ENCODE measurements at places on chromosomes 6 and 20.

DNA sequence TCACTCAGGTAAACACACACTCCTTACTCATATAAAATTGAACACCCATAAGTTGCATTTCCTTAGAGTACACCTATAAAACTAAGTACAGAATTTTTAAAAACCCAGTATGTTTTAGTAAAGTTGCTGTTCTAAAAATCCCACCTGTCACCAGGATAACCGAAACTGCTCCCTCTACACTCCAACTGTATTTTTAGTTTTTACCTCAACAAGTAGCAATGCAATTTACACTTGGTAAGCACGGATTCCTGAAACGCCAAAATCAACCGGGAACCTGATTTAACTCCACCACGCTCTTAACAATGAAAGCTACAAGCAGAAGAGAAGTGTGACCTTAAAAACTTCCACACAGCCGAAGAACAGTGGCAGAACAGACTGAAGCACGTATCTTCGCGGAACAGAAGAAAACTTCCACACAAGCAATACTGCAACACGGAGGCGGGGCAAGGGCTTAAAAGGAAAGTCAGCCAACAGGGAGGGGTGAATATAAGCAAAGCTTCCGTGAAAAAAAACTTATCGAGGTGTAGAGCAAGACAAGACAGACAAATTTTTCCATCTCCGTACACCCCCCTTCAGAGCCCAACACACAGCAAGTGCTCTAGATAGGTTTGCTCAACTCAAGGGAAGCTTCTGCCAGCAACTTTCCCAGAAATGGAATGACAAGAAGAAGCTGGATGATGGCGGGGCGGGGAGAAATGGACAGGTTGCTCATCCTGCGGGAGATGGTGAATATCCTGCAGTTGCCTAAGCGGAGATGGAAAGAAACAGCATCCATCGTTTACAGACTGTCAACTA, 1.4 kb downstream of the STAU1 start:
- DNase-seq: peak; percentile 64

DNA sequence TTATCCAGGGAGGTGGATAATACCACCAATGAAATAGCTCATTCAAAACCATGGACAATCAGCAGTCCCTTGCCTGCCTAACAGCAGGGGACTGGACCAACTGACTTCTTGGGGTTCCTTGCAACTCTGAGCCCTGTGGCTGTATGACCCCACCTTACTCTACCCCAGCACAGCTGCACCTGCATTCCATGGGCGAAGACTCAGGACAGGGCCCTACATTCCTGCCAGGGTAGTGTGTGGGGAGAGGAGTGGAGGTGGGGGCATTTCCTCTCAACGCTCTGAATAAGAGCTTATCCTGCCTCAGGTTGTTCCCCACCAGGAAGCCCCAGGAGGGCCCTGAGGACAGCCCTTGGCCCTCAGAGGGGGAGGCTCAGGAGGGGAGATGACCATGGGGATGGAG, 30.8 kb upstream of the HMGA1 start:
- DNase-seq: no peak

DNA sequence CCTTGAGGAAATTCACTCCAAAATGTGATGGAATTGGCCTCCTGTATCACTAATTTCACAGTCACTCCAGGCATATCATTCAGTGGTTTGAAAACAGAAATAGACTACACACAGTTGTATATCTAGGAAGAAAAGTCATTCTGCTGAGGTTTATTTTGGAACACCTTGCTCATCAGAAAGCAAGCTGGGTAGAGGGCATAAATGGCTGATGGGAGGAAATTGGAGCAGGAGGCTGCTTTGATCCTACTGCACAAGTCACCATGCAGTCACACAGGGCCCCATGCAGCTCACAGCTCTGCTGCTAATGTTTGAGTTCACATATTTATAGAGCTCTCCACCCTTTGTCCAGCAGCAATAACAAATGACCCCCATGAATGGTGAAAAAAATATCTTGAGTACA, 12.3 kb downstream of the NHLRC1 start:
- DNase-seq: no peak

- DNase-seq: no peak
These were observed 40.6 kb upstream of the GABRR1 start for GRCh38 chr6:89257781-89258180.

GRCh38 chr6:41706876-41707564, 28.4 kb downstream of the TFEB start:
- DNase-seq: peak; percentile 19

- DNase-seq: peak; percentile 69
These were observed 44.2 kb upstream of the SUPT3H start for GRCh38 chr6:45421709-45422502.

- no peak for DNase-seq
These were observed 23.9 kb downstream of the RALY start for GRCh38 chr20:34017610-34018009.

GRCh38 chr20:33062825-33063149, 9.1 kb downstream of the BPIFB3 start:
- no peak for DNase-seq

DNA sequence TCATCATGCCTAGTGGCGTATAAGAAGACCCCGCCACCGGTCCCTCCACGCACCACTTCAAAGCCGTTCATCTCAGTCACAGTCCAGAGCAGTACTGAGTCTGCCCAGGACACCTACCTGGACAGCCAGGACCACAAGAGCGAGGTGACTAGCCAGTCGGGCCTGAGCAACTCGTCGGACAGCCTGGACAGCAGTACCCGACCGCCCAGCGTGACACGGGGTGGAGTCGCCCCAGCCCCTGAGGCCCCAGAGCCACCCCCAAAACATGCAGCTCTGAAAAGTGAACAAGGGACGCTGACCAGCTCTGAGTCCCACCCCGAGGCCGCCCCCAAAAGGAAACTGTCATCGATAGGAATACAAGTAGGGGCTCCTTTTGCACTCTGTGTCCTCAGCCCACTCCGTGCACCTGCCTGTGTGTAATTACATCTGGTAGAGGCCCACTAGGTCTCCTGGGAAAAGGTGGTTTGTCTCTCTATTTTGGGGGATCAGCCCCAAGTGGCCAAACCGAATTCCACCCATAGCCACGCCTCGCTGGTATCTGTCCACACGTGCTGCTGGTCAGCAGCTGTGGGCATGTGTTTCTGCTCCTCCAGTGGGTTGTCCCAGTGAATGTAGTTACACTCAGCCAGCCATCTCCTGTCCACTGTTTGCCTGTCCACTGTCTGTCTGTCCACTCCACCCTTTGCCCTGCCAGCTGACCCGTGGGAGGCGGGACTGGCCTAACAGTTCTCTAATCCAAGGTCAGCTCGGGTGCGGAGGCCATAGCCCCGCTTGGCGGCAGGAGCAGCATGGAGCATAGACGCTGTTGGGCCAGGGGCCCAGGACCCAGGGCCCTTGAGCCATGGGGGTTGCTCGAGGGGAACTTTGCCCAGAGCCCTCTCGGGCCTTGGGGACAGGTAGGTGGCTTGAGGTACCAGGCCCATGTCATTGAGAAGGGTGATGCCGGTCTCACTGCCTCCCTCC, 44.3 kb upstream of the MYL9 start:
- DNase-seq: no peak

DNA sequence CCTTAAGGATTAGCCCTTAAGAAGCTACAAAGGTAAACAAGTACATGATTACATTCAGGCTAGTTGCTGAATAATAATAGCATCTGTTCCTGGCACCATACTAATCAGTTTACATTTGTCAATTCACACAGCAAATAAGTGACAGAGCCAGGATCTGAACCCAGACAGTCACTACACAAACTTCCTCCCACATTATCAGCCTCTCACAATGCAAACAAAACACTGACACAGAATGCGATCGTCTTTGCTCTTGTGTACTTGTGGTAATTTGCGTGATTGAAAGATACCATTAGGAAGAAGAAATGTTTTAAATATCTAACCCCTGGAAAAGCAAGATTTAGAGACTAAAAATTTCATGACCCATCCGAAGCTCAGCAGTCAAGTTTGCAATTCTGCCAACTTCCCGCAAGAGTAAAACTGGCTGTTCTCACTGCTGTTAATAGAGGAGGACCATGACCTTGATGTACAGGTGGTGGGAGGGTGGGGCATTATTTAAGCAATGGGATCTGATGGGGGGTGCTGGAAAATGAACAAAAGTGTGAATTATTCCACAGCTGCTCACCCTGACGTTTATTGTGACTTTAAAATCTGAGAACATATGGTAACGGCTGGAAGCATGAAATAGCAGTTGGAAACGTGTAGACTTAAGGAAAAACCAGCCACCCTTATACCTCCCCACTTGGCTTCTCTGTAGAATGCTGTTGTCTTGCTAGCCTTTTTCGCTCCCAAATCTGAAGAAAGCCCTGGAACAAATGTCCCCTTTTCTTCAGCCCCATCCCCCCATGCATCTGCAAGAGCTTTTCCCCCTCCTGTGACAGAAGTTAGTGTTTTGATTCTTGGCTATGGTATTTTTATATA, 95.3 kb upstream of the ARMC2 start:
- no peak for DNase-seq

DNA sequence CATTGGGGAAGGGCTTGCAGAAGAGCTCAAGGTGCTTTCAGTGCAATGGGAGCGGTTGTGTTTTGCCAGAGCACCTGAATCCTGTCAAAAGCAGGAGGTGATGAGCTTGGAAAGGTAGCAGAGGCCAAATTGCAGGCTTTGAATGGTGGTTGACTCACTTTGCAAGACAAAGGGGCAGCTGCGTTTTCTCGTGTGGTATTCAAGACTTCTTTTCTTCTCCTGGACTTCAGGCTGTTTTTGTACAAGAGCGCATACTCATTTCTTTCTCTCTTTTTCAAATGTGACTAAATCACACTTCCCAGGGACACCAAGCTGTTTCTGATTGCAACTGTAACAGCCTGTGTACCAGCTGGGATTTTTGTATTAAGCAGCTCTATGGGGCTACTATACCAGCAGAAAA, 32.3 kb downstream of the GHRH start:
- DNase-seq: no peak

GRCh38 chr20:35866418-35867202, 87.7 kb downstream of the SCAND1 start:
- no peak for DNase-seq

GRCh38 chr20:64219202-64219601, 36.3 kb upstream of the PCMTD2 start:
- no peak for DNase-seq

DNA sequence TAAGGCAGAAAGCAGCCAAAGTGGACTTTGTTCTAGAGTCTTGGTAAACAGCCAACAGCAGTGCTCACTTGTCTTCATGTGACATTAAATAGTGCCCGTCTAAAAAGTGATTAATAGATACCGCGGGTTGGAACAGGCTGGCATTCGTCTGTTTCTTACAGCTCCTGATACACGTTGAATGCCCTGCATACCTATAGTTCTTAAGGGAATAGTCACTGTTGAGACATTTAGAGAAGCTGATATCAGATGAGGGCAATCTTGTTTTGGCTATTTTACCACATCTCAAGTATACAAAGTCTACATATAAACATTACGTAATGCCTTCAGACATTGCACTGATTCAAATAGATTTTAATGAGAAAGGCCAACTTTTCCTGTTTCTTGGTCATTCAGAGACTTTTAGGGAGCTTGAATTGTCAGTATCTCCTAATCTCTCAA, 374.9 kb upstream of the FLRT3 start:
- DNase-seq: no peak

DNA sequence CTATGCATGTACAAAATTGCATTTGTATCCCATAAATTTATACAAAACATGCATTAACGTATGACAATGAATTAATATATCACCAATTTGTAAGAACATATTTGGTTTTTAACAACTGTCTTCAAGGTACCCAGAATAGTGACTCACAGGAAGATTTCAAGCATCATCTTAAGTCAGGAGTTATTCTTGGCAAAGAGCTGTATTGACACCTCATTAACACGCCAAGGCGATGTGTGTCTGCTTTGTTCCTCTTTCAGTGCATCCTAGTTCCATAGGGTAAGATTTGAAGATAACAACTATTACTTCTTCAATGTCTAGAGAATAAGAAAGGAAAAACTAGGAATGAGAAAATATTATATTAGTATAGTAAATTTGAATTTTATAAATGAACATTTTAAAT, 35.8 kb upstream of the TPD52L1 start:
- DNase-seq: no peak

GRCh38 chr6:118284736-118285360, 263.2 kb upstream of the PLN start:
- DNase-seq: no peak

DNA sequence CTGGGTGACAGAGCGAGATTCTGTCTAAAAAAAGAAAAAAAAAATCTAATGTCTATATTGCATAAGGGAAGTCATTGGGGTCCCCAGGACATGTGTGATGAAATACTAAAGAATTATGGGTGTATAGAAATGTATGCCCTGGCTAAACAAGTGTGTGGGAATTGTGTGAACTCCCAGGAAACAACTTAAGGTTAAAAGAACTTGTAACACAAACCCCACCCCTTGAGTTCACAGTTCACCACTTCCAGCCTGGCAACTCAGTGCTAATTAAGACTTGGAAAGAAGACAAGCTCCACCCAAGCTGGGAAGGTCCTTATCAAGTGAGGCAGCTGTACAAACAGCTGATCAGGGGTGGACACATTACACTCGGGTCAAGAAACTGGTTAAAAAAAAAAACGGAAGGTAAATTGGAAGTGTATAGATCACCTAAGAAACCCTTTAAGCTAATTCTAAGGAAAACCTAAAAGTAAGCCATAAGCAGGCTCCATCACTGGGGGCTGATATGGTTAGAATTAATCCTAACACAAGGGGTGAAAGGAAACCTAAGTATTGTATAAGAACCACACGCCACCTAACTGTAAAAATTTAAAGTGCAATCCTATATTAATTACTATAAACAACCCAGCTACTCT, 25.2 kb downstream of the HLA-A start:
- DNase-seq: no peak

DNA sequence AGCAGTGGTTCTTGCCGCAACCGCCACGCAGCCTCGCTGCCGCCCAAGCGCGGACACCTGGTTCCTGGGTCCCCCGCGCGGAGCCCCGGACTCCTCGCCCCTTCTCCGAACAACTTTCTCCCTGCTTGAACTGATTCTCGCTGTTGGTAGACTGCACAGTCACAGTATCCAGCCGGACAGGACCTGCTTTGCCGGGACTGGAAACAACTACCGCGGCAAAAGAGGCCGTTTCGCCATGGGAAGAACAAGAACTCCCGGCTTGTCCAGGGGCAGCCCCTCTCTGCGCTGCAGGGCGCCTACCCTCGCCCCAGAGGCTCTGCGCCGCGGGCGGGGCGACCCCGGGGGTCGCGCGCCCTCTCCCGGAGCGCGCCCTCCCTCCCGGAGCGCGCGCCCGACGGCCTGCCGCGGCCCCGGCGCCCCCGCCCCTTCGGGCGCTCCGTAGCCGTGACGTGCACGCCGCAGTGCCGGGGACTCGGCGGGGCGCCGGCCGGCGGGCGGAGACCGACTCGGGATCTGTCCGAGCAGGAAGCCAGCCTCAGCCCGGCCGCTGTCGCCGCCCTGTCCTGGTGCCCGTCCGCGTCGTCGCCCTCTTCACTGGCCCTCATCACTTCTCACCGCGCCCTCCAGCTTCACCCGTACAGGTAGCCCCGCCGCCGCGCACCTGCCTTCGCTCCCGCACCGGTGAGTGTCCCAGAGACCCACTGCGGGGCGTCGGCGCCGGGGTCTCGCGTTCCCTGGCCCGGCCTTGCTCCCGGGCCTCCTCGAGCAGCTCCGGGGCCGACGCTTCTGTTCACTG, at the start of gene MYO6:
Gene MYO6 (plus strand): TSS at position 497 of the 796 bp plus-strand sequence. CDS start 68,309 bp downstream, outside the sequence.
- peak; percentile 15 for DNase-seq

GRCh38 chr20:2212456-2213015, 83.3 kb upstream of the TGM3 start:
- DNase-seq: no peak
